ENCODE measurements at places on chromosomes 6 and 20.
A peak's percentile ranks its signal among the peaks of the same experiment; 100 is the strongest.

DNA sequence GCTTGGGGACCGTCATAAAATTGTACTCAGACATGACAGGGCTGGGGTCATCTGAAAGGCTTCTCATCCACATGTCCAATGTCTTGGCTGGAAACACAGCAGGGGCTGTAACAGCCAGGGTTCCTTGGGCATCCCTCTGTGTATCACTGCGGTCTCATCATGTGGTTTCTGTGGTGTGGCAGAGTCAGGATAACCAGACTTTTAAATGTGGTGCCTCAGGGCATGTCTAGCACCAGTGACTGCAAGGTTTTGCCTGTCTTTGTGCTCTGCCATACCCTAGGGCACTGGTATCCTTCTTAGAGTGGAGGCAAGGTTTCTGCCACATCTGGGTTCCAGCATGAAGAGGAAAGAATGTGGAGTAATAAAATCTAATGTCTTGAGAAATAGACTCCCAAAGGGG is 124.2 kb downstream of the PLEKHG1 start:
- DNase-seq, result no peak

GRCh38 chr6:64081453-64081852 is 445.9 kb downstream of the PHF3 start:
- no peak for DNase-seq

GRCh38 chr6:113994934-113995342 is 24.0 kb upstream of the HDAC2 start:
- no peak for DNase-seq

DNA sequence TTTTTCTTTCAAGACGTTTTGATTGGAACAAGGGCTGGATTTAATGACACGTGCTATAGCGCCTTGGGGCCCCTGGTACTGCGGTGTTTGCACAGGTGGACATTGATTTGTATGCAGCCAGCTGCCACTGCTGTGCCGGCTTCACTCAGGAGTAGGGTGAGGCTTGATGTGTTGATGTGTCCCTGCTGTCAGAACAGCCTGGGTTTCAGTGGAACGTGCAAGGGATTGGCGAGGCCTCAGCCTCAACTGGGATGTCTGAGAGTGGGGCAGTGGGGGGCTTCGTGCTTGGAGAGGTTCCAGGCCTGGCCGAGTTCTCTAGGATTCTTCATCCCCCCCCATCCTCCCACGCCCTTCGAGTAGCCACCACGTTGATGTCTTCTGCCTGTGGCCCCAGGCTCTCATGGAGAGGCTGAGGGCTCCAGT is 23.0 kb downstream of the PYGB start:
- DNase-seq, result peak; percentile 42

DNA sequence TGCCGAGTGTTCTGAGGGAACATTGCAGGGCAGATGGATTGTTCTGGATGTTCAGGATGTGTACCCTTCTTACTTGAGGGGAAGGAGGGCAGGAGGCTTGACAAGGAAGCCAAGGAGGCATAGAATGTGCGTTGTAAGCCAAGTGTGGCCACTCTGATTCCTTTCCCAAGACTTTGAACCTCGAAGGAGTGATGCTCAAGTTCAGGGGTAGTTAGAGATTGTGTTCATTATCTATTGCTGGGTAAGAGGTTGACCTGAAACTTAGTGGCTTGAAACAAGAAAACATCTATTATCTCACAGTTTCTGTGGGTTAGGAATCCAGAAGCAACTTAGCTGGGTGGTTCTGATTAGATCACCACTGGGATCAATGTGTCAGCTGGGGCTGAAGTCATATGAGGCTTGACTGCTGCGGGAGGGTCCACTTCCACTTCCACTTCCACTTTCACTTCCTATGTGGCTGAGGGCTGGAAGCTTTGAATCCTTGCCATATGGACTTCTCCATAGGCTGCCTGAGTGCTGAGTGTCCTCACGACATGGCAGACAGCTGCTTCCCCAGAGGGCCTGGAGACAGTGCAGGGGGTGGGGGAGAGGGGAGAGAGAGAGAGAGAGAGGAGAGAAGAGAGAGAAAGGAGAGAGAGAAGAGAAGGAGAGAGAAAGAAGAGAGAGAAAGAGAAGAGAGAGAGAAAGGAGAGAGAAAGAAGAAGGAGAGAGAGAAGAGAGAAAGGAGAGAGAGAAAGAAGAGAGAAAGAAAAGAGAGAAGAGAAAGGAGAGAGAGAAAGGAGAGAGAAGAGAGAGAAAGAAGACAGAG is 6.9 kb upstream of the CD40 start:
- DNase-seq, result no peak

GRCh38 chr20:49435639-49436038 is 46.8 kb downstream of the KCNB1 start:
- DNase-seq, result no peak

GRCh38 chr20:47664068-47664437 is 121.2 kb downstream of the SULF2 start:
- no peak for DNase-seq

- no peak for DNase-seq
Observed at GRCh38 chr6:71395731-71396409, 107.3 kb downstream of the OGFRL1 start.

GRCh38 chr6:111872401-111873177 is 663 bp downstream of the FYN start:
- peak; percentile 72 for DNase-seq

- no peak for DNase-seq
Observed at GRCh38 chr20:17854307-17854903, 114.2 kb downstream of the SNX5 start.

- peak; percentile 79 for DNase-seq
Observed at GRCh38 chr6:146913842-146914488, 290.3 kb upstream of the STXBP5 start.

DNA sequence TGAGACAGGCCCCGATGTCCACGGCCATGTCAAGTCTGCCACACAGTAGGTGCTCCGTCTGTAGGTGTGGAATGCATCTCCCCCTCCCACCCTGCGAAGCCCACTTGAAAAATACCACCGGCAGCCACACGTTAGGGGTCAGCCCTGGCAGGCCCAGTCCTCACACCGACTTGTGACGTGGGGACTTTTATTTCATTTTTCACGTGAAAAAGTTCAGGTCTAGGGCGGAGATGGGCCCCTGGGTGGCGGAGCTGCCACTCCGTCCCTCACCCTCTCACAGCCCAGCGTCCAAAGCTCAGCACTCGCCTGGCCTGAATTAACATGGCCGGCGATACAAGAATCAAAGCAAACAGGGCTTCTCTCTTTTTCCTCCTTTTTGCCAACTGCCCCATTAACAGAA is 3.8 kb upstream of the TUBB1 start:
- DNase-seq, result no peak

DNA sequence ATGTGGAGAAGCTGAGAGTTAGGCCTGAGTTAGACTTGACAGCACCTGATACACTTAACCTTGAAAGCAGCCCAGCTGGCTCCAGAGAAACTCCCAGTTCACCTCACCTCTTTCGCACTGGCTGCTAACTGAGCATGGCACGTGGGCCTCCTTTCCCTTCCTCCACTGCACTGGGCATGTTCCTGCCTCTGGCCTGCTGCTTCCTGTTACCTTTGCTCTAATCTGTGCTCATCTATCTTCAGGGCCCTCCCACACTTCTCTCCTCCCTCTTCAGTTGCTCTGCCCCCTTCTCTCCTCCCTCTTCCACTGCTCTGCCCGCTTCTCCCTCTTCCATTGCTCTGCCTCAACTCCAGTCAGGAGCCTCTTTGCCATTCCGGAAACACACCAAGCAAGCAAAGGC is 13.7 kb upstream of the UBE2V1 start:
- DNase-seq, result no peak

- no peak for DNase-seq
Observed at GRCh38 chr6:32112431-32112980, 3.4 kb upstream of the TNXB start.

DNA sequence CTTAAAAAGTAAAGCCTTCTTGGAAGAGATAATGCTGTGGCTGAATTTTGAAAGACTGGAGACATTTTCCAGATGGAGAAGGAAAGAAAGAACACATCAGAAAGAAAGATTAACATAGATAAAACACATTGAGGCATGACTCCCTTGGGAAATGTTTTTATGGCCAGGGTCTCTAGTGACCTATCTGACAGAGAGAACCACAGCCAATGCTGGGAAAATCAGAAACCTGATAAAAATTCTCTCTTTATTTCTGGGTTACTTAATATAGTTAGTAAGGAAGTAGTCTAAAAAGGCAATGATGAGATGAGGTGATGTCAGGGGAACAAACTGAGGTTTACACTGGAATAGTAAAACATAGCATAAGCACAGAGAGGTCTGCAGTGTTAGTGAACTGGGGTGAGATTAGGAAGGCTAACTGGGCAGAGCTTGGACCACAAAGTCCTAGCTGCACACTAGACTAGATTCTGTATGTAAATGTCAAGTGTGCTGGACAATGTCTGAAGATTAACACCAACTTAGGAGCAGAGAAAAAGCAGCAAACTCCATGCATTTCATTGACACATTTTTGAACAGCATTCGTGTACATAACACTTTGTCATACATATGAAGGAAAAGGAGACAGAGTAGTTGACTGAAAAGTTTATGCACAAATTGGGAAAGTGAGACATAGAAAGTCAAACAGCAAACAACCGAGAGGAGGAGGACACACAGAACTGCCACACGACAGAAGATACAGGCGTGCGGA is 31.0 kb downstream of the ELOVL2 start:
- DNase-seq, result no peak

DNA sequence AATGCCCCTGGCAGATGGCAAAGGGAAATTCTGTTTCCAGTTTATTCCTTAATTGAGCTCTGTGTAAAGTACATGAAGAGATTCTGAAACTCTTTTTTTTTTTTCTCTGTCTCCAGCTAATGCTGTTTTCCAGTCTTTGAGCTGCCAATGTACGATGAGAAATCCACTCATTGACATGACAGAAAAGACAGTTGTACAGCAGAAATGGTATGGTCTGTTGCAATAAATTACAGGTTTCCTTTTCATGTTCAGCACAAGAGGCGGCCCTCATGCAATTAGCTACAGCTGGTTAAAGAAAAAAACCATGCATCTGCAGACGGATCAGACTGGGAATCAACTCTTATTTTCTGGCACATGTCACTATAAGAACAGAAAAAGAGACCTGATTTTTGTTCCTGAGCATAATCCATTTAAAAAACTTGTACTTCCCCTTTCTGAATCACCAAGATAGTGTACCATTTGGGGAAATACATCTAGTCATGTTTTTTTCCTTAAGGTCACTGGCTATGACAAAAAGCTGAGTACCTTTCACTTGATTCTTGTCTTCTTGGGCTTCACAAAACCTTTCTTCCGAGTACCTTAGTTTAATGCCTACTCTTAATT is 289.8 kb upstream of the PREP start:
- no peak for DNase-seq

- no peak for DNase-seq
Observed at GRCh38 chr6:167120583-167120903, 2.4 kb upstream of the CCR6 start.

DNA sequence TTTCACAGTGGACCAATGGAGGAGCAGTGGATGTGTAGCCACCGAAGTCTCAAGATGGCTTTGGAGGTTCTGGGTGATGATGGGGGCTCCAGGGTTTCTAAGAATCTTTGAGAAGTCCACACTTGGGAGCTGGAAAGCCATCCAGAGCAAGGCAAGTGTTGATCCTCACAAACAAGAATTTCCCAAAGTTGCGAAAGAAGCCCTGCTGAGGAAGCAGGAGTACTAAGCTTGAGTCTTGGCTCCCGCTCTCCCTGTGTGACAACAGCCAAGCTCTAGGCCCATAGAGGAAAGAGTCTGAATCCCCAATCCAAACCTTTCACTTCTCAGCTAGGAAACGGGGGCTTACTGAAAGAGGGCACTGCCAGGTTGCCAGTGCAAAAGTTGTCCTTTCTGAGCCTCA is 106.0 kb downstream of the EDN3 start:
- no peak for DNase-seq

GRCh38 chr6:116072368-116072767 is 11.7 kb upstream of the FRK start:
- DNase-seq, result no peak

- no peak for DNase-seq
Observed at GRCh38 chr6:90370493-90370959, 73.9 kb upstream of the BACH2 start.

DNA sequence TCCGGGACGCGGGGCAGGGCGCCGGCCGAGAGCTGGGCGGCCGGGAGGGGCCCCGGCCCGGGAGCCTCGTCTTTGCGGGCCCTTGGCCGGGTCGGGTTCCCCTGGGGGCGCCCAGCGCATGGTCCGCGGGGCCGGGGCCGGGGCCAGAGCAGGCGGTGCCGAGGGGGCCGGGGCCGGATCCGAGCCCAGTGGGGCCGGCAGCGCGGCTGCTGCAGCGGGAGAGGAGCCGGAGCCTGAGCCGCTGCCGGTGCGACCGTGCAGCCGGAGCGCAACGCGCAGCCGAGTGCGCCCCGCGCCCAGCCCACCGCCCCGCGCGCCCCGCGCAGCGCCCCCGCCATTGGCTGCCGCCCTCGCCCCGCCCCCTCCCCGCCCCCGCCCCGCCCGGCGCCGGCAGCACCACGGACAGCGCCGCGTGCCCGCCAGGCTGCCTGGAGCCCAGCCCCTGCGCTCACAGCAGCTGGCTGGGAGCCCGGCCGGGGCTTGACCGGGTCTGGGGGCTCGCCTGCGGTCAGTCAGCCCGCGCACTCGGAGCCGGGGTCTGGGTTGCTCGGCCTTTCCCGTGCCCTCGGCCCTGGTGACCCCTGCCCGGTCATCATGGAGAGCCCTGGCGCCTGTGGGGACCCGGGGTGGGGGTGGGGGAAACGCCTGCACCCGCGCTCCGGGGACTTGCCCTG is at the start of gene HRH3:
HRH3 (minus strand) TSS at position 287 of the 674 bp plus-strand sequence. CDS start 308 bp downstream, outside the sequence.
- DNase-seq, result no peak

GRCh38 chr20:43969501-43970182 is 55.0 kb downstream of the TOX2 start:
- no peak for DNase-seq

- no peak for DNase-seq
Observed at GRCh38 chr6:135701426-135701825, 150.1 kb upstream of the PDE7B start.

- no peak for DNase-seq
Observed at GRCh38 chr20:62053465-62054196, 12.1 kb downstream of the TAF4 start.

- no peak for DNase-seq
Observed at GRCh38 chr6:127967708-127968107, 66.8 kb upstream of the THEMIS start.

- no peak for DNase-seq
Observed at GRCh38 chr6:96286503-96286902, 235.1 kb upstream of the UFL1 start.

DNA sequence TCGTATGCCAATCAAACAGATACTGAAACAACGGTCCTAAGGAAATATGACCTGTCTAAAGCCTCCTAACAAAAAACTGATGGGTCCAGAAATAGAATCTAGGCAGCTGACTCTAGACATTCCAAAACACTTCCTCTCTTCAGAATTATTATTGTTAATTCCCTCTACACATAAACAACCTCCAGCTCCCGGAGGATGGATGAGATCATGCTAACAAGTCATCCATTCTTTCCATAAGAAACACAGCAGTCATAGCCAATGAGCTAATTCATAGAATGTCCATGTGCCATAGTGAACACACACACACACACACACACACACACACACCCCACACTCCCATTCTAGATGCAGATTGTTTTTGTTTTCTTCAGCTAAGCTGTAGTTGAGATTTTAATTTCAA is 44.3 kb downstream of the HDGFL1 start:
- no peak for DNase-seq

DNA sequence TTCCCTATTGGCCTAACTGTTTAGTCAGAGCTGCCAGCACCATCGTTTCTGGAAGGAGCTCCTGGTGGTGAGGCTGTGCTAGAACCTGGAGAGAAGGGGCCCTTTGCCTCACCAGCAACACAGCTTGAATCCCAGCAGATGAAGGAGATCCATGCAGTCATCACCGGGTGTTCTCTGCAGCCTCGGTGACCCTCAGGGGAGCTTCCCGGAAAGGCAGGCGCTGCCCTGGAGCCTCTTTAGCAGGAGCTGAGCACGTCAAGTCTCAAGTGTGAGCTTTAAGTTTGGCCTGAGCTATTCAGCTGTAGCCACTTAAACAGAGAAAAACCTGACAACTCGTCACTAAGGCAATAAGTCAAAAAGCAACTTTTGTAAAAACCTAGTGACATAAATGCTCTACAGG is 181.2 kb upstream of the FOXQ1 start:
- no peak for DNase-seq
